Lung (tissue), 17 donors: ENCODE measurements at places on chromosomes 4 and X. TPM values are rescaled to one million over a fixed set of nuclear protein-coding genes. Genes with fewer than 3 reads are reported as not detected.

GRCh38 chr4:143482840-143483239 is 30.7 kb upstream of the SMARCA5 start:
- no peaks in the 10 kb centered on the region for H3K27me3 ChIP-seq
- no peaks in the 10 kb centered on the region for H3K36me3 ChIP-seq
- no peaks in the 10 kb centered on the region for H3K4me1 ChIP-seq
- peak; percentile 81 for DNase-seq

Gene KLHL34
- total RNA-seq = 0.06 TPM

- no peaks in the 10 kb centered on the region for H3K27me3 ChIP-seq
- no peak overlapping the region for H3K4me3 ChIP-seq
- DNase-seq = no peak
- H3K36me3 ChIP-seq = no peaks in the 10 kb centered on the region
- no peak overlapping the region for H3K27ac ChIP-seq
- H3K4me1 ChIP-seq = no peaks in the 10 kb centered on the region
Measured at GRCh38 chrX:124328765-124329164, 3.7 kb upstream of the TEX13D start.

DNA sequence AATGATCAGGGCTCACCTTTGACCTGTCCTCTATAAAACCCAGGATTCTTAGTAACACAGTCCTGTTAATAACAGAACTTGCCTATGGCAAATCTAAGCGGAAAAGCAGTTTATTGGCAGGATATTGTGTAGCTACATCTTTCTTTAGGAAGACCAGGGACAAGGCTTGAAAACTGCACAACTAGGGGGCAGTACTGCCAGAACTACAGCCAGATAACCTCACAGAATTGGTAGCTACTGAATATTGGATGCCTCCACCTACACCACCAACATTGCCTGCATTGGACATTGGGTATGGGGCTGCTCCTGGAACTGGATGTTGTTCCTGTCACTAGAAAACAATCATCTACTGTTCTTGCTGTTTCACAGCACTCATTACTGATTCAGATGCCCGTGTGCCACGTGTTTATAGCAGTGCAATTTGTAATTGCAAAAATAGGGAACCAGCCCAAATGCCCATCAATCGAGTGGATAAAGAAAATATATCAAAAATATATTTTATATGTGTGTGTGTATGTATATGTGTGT is 47.4 kb downstream of the REPS2 start:
- H3K27me3 ChIP-seq = peaks cover 30% of the 10 kb centered on the region
- H3K27ac ChIP-seq = no peak overlapping the region
- no peak overlapping the region for H3K4me3 ChIP-seq
- peaks cover 3% of the 10 kb centered on the region for H3K4me1 ChIP-seq
- H3K36me3 ChIP-seq = no peaks in the 10 kb centered on the region
- no peak for DNase-seq

GRCh38 chr4:144374065-144374464 is 233.5 kb upstream of the GYPA start:
- H3K27me3 ChIP-seq = no peaks in the 10 kb centered on the region
- no peak overlapping the region for H3K27ac ChIP-seq
- H3K4me1 ChIP-seq = peaks cover 32% of the 10 kb centered on the region
- no peak for DNase-seq

Gene DMRTC1
- not detected for total RNA-seq

Gene NOX1
- not detected for total RNA-seq

GRCh38 chr4:89316931-89317366 is 9.3 kb upstream of the GPRIN3 start:
- peaks cover 2% of the 10 kb centered on the region for H3K4me1 ChIP-seq
- H3K4me3 ChIP-seq = no peak overlapping the region
- H3K27ac ChIP-seq = no peak overlapping the region
- H3K36me3 ChIP-seq = no peaks in the 10 kb centered on the region

- peak; percentile 14 for DNase-seq
- H3K27me3 ChIP-seq = no peaks in the 10 kb centered on the region
- H3K36me3 ChIP-seq = no peaks in the 10 kb centered on the region
- H3K4me3 ChIP-seq = no peak overlapping the region
- no peak overlapping the region for H3K27ac ChIP-seq
Measured at GRCh38 chr4:57607566-57608180, 497.5 kb upstream of the IGFBP7 start.

DNA sequence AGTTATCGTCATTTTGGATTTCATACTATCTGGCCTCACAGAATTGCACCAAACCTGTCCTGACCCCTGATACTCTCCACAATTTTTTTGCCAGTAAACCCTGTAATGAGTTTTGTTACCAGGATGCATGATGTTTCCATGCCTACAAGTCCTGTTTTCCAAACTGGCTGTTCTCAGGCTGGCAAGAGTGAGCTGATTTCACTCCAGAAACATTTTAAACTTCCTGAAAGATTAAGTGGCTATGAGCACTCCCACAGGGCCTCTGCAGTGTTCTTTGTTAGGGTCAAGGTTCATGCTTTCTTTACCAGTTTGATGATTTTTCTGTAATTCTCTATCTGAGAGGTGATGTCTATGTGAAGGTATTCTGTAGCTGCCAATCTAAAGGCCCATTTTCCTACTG is 31.7 kb upstream of the PDLIM3 start:
- H3K36me3 ChIP-seq = no peaks in the 10 kb centered on the region
- H3K4me1 ChIP-seq = peaks cover 4% of the 10 kb centered on the region
- H3K4me3 ChIP-seq = no peak overlapping the region
- H3K27ac ChIP-seq = peak overlapping the region; percentile 83
- DNase-seq = peak; percentile 85

Gene SSX2
- total RNA-seq = not detected

DNA sequence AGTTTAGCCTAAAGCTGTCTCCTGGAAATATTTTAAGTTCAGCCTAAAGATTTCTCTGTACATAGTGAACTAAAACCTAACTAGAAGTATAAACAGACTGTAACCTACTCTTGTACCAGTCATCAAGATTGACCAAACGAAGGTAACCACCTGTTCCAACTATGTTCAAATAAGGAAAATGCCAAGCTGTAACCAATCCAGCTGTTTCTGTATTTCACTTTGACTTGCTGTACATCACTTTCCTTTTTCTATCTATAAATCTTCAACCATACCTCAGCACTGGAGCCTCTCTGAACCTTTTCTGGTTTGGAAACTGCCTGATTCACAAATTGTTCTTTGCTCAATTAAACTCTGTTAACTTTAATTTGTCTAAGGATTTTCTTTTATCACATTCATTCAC is 3.1 kb upstream of the CYSLTR1 start:
- no peak for DNase-seq
- H3K27ac ChIP-seq = no peak overlapping the region
- H3K4me3 ChIP-seq = no peak overlapping the region
- H3K4me1 ChIP-seq = no peaks in the 10 kb centered on the region
- H3K36me3 ChIP-seq = no peaks in the 10 kb centered on the region
- no peaks in the 10 kb centered on the region for H3K27me3 ChIP-seq

GRCh38 chr4:113209153-113209552 is 159.7 kb downstream of the ANK2 start:
- no peak overlapping the region for H3K27ac ChIP-seq
- DNase-seq = no peak
- H3K4me1 ChIP-seq = no peaks in the 10 kb centered on the region
- no peak overlapping the region for H3K4me3 ChIP-seq
- H3K27me3 ChIP-seq = no peaks in the 10 kb centered on the region
